Stimulated activated CD4-positive, alpha-beta T cell treated with anti-CD3 and anti-CD28 coated beads, Interleukin-2, amount 100 ng/mL, for 24 hours (primary cell): ENCODE measurements at places on chromosomes 2 and 18.

DNA sequence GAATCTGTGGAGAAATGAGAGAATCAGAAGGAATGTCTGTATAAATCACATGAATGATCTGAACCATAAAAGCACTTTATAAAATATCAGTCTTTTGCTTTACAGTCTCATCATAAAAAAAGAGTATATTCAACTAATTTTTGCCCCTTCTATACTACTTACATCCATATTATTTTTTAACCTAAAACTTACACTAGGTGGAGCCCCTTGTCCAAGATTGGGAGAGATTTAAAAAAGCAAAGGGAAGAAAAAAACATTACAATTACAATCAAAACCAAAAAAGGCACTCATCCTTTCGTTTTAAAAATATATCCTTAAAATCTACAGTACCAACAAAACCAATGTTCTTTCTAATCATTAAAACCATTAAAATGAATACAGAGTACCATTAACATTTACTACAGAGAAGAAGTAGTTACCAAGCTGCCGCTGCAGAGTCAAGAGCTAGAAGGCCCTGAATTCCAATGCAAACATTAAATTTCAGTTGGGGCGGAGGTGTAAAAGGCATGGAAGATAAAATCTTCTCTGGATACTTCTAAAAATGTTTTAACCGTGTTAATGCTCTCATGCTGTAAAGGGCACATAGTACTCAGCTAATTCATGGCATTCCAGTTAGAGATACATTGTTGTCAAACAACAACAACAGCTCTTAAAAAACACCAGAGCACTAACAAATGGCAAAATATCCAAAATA, 56.7 kb upstream of the EPB41L3 start:
- no peak for DNase-seq

DNA sequence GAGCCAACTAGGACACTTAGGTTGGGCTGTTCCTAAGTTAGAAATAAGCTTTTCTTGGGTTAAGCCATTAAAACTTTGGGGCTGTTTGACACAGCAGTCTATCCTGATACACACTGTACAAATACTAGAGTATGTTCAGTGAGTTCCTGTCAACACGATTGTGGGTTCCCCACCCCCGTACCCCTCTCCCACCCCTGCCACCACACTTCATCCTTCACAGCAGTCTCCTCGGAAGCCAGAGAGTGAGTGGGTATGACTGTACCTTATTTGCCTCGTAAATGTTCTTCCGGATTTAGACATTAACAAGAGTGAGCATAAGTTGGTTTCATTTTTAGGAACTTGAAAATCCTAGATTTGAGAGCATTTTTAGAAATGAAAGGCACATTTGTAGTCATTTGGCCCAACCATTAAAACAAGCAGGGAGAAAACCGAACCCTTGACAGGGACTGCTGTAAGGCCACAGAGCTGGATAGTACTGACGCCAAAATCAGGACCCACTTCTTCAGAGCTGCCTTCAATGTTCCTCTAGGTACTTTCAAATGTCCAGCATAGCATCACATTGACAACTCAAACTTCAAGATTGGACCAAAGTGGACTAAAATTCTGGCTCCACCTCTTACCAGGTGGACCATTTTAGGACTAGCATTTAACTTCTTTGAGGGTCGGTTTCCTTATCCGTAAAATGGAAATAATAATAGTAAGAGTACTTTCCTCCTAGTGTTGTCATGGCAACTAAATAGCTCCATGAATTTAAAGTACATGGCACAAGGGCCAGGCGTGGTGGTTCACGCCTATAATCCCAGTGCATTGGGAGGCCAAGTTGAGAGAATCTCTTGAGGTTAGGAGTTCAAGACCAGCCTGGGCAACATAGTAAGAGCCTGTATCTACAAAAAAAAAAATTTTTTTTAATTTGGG, 166.3 kb upstream of the SERTAD2 start:
- DNase-seq = peak; percentile 46

- DNase-seq = no peak
Measured at GRCh38 chr18:48869591-48869990, 81.2 kb downstream of the SMAD7 start.

DNA sequence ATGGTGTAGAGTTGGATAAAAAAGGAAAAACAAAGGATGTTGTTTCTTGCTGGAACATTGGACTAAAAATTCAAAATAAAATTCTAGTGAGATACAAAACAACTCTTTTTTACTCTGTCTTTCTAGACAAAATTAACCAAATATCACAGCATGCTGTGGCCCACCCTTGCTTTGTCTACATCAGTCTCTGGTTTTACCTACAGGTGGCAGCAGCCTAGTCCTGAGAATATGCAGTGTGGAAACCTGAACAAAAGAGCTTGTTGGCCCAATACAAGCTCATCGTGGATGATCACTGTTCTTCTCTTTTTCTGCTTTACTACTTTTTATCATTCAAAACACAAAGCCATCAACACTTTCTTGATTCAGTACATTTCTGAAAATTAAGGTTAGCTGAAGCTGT, 210.4 kb downstream of the CDH19 start:
- no peak for DNase-seq

DNA sequence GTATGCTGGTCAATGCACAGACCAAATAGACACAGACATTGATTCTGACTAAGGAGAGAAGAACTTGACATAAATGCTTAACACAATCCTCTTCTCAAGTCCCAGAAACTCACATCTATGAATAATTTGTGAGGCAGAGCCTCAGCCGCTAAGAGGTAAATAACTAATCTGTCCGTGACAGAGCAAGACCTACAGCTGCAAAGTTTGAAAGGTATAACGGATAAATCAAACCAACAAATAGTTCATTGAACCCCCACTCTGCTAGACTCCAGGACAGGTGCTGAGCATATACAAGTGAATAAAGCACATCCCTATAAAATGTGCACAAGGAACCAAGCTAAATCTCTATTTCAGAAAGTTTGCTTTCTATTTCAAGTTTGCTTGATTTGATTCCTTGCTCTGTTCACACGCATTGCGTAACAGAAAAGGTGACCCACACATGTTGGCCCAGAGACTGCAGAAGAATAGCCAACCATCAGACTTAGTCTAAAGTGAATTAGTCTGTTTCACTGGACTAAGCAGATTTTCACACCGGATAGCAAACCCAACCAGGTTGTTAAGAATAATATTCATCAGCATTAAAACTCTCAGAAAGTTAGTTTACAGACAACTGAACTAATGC, 51.7 kb downstream of the NCKAP5 start:
- no peak for DNase-seq

GRCh38 chr2:237533668-237534161, 32.7 kb upstream of the PRLH start:
- no peak for DNase-seq

DNA sequence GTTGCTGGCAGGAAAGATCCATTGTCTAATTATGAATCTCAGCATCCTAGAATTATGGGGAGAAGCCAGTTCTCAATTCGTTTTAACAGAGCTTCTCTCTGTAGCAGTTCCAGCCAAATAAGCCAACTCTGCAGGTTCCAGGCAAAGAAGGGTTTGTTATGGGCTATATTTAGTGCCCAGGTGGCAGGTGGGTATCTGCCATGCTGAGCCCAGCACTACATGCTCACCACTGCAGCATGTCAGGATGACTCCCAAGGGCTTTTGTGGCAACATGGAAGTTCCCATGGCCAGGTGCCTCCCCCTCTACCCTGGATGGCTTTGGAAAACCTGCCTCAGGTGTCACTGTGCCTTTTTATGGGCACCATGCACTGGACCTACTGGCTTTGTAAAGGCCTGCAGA, 137.7 kb upstream of the MSH6 start:
- DNase-seq = no peak

GRCh38 chr2:206260188-206261012, 14.1 kb upstream of the ZDBF2 start:
- no peak for DNase-seq

GRCh38 chr18:70998490-70998889, 709.6 kb downstream of the SOCS6 start:
- no peak for DNase-seq

- DNase-seq = no peak
Measured at GRCh38 chr2:1581965-1582625, 162.2 kb downstream of the PXDN start.

GRCh38 chr2:120134263-120134662, 88.9 kb downstream of the TMEM185B start:
- no peak for DNase-seq

- peak; percentile 75 for DNase-seq
Measured at GRCh38 chr2:96868555-96869280, 1.2 kb downstream of the SEMA4C start.

DNA sequence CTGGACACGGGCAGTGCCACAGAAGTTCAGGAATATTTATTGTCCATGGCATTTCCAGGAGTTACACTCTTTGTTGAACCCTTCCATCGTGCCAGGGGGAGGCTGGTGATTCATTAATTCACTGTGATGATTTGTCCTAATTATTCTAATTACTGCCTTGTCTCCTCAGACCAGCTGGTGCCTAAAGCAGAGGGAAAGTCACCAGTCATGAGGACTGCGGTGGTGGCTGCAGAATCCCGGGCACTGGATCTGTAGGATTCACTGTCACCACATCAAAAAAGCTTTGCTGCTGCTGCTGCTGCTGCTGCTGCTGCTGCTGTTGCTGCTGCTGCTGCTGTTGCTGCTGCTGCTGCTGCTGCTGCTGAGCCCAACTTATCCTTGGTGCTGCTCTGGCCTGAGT, 908.2 kb downstream of the TSN start:
- no peak for DNase-seq

GRCh38 chr2:8478471-8478793, 203.4 kb upstream of the ID2 start:
- DNase-seq = no peak

DNA sequence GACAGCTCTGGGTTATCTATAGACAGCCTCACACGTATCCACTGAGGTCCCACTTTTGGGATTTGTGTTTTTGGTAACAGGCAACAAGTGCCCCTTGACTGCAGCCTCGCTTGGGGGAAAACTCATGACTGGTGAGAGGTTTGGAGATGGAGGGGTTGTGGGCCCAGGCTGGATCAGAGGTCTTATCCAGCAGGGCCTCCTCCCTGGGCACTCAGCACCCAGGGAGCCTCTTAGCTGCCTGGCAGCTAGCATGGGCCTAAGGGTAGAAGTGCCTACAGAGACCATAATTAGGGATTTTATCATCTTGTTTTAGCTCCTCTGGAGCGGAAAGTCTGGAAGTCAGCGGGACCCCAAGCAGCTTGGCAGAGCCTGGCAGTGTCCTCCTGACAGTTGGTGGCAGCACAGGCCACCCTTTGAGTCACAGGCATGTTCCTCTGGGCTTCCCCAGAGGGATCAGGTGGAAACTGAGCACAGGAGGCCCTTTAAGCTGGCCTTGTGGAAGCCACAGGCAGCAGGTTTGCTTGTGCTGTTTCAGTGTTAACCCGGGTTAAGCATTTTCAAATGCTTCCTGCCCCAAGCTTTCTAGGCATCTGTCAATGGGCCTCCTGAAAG, 143.1 kb downstream of the KCTD1 start:
- DNase-seq = no peak

DNA sequence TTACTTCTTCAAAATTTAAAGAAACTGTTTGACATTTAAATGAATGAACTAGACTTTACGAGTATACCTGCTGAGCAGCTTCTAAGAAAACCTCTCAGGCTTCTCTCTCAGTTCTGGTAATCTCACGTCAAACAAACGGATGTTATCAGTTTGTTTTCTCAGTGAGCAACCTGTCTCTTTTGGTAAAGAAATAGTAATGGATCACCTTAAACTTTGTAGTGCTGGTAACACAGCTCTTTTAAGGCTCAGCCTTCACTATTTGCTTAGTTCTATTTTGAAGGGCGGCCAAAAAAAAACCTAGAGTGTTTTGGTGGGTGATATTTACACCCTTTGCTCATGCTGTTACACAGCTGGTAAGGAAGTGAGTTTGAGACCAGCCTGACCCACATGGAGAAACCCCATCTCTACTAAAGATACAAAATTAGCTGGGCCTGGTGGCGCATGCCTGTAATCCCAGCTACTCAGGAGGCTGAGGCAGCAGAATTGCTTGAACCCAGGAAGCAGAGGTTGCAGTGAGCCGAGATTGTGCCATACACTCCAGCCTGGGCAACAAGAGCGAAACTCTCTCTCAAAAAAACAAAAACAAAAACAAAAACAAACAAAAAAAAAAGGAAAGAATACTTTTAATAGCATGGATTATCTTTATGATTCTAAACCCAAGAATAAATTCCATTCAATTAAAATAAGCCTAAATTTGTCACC, 15.9 kb downstream of the FN1 start:
- DNase-seq = no peak

DNA sequence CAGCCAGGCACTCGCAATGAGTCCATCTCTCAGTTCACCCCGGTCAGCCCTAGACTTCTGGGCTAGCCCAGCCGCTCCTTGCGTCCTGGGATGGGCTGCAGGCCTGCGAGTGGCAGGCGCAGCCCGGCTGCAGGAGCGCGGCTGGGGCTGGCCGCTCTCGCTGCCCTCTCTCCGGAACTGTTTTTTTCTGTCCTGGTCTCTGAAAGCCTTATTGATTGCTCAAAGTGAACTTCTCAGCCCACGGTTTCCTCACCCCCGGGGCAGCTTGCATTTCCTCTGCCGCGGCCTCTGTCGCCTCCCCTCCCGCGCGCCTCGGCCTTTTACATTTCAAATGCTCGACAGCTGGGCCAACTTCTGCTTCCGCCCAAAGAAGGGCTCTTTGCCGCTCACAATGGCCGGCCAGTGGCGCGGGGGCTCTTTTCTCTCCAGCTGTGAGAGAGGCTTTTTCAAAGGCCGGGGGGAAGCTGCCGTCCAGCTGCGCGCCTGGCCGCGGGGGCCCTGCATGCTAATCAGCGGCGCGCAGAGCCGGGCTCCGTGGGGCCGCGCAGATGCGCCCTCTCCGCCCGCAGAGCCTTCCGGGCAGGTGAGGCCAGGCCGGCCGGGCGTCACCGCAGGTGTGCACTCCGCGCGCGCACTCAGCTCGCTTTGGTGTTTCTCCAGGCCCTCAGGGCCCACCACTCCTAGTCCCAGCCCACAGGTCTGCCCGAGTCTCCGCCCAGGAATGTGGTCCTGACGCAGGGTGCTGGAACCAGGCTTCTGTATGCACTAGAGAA, 513.8 kb downstream of the RNF144A start:
- DNase-seq = peak; percentile 53

DNA sequence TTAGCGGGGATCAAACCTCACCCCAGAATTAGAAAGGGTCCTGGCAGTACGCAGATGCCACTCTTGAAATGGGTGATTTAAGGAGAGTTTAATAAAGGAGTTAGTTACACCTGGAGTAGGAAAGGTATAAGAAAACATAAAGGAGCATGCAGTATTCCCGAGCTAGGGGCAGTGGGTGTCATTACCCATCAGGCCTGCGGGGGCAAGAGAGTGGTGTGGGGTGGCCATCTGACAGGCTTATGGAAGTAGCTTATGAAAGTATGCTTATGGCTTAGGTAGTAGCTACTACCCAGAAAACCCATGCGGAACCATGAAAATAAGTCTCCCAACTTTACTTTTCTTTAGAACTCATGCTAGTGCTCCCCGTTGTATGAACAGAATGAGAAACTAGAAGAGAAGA, 568.9 kb upstream of the ACVR2A start:
- DNase-seq = no peak

- DNase-seq = no peak
Measured at GRCh38 chr2:189466656-189467055, 25.4 kb downstream of the WDR75 start.
